ENCODE measurements at places on chromosomes 1 and 21. TPM values are rescaled to one million over a fixed set of nuclear protein-coding genes. Genes with fewer than 3 reads are reported as not detected.

DNA sequence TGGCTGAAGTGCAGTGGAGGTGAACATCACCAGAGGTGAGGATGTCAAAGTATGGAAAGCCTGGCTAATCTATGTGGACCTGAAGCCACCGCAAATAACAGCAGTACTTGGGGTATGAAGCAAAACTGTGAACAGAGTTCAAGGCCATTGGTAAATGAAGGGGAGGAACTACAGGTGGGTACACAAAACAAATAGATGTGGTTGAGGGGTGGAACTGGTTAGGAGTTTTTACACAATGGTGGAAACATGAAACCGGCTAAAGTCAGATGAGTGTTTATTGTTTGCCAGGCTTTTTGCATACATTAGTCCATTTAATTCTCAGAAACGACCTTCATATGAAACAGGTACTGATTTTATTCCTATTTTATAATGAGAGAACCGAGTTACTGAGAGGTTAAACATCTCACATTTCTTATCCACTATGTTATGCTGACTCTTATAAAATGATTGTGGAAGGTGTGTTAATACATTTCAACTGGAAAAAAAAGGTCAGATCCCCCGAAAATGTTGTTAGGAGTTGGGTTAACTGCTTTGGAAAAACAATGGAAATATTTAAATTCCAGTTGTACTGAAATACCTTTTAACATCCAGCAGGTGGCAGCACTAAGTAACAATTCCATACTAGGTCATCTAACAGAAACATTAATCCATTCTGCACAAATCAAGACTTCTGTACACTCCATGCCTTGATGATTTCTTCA is 44.3 kb upstream of the GTF2B start:
- H3K4me3 ChIP-seq = no peak overlapping the region
- H3K4me1 ChIP-seq = no peaks in the 10 kb centered on the region
- DNase-seq = peak; percentile 44
- H3K27ac ChIP-seq = no peak overlapping the region
- H3K36me3 ChIP-seq = peaks cover 51% of the 10 kb centered on the region
- no peaks in the 10 kb centered on the region for H3K27me3 ChIP-seq

The CCDC17 gene
- total RNA-seq = 2.3 TPM

The C1orf141 gene
- not detected for total RNA-seq

The PITHD1 gene
- total RNA-seq = 111 TPM

DNA sequence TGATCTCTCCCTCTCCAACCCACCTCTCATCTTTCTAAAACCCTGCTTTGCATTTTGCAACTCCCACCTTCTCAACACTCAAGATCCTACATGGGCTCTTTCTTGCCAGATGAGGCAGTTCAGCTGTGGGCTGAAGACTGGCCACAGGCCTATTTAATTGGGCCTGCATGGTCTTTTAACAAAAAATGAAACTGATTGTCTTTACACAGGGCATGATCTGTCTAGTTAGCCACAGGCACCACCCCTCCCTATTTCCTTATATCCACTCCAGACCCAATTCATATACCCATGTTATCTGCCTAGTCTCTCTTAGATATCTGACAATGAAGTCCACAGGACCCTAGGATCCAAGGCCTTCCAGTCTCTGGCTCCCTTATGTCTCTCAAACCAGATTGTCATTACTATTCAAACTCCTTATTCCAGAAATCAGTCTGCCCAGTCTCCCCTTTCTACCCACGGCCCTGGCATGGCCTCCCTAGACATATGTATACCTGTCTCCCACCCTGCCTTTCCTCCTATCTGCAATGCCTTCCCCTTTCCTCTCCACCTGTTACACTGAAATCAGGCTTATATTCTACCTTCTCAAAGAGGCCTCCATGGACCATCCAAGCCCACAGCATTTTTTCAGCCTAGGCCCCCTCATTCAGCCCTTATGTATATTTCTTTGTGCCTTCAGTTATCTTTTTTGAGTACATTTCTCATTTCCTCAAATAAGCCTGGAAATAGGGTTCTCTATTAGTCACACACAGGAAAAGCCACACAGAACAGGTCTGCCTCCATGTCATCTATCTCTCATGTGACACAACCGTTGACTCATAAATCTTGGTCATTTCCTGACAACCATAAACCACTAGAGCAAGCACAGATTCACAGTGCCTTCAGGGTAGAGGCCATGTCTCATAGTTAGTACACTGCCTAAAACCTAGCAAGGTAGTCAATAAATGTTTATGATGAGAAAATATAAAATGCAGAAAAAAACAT is 39.0 kb downstream of the LPAR3 start:
- H3K27ac ChIP-seq = peak overlapping the region; percentile 76
- no peaks in the 10 kb centered on the region for H3K36me3 ChIP-seq

DNA sequence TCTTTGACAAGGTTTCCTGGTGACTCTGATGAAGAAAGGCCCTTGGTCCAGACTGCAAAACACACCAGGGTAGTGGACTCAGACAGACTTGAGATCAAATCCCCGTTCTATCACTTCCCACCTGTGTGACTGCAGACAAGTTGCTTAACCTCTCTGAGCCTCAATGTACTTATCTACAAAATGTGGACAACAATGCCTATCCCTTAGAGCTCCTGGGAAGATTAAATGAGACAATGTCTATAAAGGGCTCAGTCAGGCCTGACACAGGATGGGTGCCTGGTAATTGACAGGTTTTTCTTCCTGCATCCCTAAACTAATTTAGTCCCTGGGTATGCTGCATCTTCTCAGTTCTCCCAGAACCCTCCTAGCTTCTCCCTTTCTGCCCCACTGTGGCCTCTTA is 37.9 kb upstream of the ZBTB40 start:
- H3K27me3 ChIP-seq = peaks cover 14% of the 10 kb centered on the region
- no peak overlapping the region for H3K27ac ChIP-seq
- no peak overlapping the region for H3K4me3 ChIP-seq
- H3K4me1 ChIP-seq = peaks cover 7% of the 10 kb centered on the region
- no peak for DNase-seq
